Liver (tissue), 10 donors: ENCODE measurements at places on chromosomes 12 and 14.
A peak's percentile ranks its signal among the peaks of the same experiment; 100 is the strongest.

- no peak for DNase-seq
Measured at GRCh38 chr12:30725739-30726138, 29.0 kb downstream of the CAPRIN2 start.

GRCh38 chr14:59704054-59704645 lies 127.5 kb upstream of the CCDC175 start:
- DNase-seq, result no peak

GRCh38 chr12:112537710-112538396 lies 119.1 kb downstream of the PTPN11 start:
- DNase-seq, result no peak

GRCh38 chr14:78356391-78356790 lies 186.2 kb downstream of the NRXN3 start:
- DNase-seq, result no peak

DNA sequence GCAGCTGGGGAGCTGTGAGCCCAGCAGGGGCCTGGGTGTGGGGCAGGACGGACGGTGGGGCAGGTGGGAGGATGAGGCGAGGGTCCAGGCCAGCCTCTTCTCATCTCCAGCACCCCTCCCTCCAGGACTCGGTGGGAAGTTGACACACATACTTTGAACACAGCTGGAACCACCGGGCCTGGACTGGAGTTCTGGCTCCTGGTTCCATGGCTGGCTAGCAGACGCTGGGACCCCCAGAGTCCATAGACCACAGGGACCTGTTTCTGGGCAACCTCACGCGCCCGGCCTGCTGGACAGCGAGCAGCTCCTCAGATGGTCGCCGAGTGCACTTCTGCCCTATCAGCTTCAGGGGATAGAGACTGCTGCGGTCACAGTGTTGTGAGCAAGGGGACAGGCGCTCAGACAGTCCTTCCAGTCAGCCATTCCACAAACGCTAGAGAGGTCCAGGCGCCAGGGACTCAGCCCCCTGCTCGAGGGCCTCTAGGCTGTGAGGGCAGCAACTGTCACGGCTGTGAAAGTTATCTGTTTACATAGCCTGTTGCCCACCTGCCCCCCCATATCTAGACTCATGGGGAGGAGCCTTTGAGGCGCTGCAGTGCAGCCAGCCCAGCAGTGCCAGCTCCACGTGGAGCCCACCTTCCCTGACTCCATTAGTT lies 25.2 kb downstream of the TCHP start:
- no peak for DNase-seq

DNA sequence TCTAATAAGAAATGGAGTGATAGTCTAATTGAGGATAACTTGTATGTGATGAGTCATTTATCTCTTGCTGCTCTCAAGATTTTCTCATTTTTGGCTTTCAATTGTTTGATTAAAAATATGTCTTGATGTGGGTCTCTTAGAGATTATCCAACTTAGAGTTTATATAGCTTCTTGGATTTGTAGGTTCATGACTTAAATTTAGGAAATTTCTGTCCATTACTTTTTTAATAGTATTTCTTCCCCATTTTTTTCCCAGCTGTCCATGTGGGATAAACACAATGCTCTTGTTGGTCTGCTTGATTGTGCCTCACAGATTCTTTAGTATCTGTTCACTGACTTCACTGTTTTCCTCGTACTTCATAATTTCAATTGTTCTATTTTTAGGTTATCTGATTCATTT lies 7.5 kb downstream of the OR6C65 start:
- DNase-seq, result no peak

GRCh38 chr12:51368640-51369517 lies 22.3 kb downstream of the GALNT6 start:
- peak; percentile 44 for DNase-seq

DNA sequence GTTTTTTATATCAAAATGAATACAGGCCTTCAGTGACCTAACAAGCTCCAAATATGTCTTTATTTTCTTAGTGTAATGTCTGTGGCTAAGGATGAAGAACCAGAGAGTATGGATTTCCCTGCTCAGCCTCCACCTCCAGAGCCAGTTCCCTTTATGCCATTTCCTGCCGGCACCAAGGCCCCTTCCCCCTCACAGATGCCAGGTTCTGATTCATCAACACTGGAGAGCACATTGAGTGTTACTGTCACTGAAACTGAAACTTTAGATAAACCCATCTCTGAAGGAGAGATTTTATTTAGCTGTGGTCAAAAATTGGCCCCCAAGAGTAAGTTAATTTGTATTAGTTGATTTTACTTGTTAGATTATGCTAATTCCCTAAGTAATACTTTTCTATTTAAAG lies 61.0 kb downstream of the KIAA0586 start:
- no peak for DNase-seq

- no peak for DNase-seq
Measured at GRCh38 chr14:89801136-89801535, 153.4 kb downstream of the EFCAB11 start.

GRCh38 chr12:54213079-54213478 lies 24.3 kb upstream of the SMUG1 start:
- no peak for DNase-seq
